ENCODE measurements at places on chromosomes 1 and 21.
A peak's percentile ranks its signal among the peaks of the same experiment; 100 is the strongest.

GRCh38 chr1:239761509-239761908, 330.2 kb upstream of the FMN2 start:
- DNase-seq, result no peak

DNA sequence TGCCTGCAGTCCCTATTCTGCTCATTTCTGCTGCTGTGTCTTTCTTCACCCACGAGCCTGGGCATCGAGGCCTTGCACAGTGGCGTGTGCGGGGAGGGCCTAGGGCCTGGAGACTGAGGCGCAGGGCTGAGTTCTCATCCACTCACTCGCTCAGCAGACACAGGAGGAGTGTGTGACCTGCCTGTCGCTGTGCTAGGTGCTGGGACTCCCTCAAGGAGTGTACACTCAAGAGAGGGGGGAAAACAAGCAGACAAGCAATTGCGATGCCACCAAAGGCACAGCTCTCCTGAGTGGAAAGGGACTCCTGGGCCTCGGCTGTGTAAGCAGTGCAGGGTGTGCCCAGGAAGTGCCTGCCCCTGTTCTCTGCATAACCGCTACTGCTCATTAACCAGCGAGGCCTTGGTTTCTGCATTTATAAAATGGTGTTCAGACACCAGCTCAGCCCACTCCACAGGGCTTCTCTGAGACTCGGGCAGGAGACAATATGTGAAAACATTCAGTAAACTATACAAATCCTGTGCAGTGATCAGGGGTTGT, 4.2 kb downstream of the RD3 start:
- no peak for DNase-seq

- DNase-seq, result no peak
Observed at GRCh38 chr1:55632058-55632457, 416.9 kb upstream of the USP24 start.

GRCh38 chr1:149906570-149907075, 7.3 kb downstream of the BOLA1 start:
- no peak for DNase-seq

DNA sequence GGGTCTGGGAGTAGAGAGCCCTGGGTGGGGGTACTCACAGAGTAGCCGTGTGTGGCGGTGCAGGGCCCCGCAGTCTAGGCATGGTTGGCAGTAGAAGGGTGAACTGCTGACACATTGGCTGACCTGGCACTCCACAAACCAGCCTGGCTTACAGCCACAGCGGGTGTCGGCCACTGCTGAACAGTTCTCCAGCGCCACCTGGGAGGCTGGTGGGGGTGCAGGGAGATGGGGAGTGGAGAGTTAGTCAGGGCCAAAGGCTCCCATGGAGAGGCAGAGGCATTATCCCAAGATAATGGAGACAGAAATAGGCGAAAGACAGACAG, 1.5 kb downstream of the TNFRSF25 start:
- peak; percentile 90 for DNase-seq

- DNase-seq, result no peak
Observed at GRCh38 chr1:210260096-210260495, 27.5 kb downstream of the SERTAD4 start.

DNA sequence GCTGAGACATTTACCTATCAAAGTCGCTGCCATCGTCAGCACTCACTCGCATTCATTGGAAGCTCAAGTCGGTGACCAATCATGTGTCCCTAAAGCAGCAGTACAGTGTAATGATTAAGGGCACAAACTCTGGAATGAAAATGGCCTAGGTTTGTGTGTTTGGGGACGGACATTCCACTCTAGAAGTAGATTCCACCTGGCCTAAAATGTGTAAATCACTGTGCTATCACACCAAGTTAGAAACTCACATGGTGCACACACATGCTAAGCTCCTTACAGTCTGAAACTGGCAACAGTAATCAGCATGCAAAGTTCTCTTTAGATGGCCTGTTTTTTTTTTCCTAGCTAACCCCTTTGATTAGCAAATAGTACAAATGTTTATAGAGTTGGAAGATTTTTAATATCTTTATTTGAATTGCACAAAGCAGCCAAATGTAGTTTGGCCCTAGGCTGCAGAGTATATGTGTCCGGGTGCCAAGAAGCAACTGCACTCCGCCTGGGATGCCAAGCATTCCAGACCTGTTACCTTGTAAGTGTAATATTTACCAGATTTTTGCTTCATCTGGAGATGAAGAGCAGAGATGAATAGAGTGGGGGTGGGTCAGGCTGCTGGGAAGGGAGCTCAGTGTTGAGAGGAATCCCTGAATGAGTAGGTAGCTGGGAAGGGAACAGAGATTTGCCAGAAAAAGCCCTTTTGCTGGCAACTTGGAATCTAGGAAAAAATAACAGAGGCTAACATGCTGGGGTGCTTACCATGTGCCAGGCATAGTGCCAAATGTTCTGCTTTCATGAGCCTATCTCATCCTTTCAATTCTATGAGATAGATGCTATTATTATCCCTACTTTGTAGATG, 35.2 kb downstream of the TGFB2 start:
- no peak for DNase-seq

- DNase-seq, result peak; percentile 35
Observed at GRCh38 chr1:163444665-163445064, 122.9 kb downstream of the NUF2 start.

- DNase-seq, result no peak
Observed at GRCh38 chr1:69406244-69406643, 161.5 kb upstream of the LRRC7 start.

- no peak for DNase-seq
Observed at GRCh38 chr1:29548091-29548490, 311.8 kb downstream of the PTPRU start.

GRCh38 chr1:231550448-231550781, 21.9 kb downstream of the TSNAX start:
- peak; percentile 7 for DNase-seq

DNA sequence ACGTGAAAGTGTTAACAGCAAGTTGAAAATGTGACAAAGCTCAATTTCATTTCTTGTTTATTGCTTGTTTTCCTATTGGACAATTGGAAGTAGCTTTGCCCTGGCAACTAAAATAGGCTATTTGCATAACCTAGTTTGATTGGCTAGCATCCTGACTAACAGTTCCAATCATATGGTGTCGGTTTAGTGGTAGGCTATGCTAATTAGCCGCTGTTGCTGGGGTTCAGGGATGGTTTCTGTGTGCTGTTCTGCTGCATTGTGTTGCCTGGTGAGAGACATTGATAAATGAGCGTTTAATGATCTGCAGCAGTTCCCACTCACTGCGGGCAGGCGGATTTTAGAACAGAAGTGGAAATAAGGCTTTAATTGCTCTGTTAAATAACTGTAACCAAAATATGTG, 68.5 kb downstream of the DYRK1A start:
- DNase-seq, result peak; percentile 97

DNA sequence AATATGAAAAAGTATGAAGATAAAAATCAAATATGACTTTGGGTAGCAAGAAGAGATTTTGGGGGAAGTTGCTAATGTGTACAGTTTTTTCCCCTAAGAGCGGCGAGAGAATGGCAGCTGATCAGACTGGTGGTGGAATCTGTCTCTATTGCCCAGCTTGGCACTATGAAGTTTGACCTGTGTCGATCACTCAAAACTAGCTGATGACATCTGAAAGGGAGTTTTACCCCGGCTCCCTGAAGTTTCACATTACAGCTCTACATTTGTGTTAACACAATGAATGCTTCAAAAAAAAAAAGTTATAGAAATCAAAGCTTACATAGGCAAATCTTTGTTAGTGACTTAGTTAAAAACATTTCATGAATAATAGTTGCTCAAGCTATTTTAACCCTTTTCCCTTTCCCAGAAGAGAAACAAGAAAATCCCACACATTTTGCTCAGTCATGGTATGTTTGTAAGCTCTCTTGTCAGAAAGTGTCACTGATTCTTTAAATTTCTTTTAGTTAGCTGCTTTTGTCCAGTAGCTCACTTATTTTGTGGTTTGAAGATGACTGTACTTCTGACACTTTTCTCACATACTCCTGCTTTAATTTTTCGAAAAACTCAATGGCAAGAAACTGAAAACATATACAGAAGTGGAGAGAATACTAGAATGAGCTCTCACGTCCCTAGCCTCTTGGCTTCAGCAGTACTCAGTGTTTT, 41.3 kb downstream of the DYRK1A start:
- DNase-seq, result no peak

- DNase-seq, result no peak
Observed at GRCh38 chr1:236947794-236948193, 56.4 kb downstream of the MT1HL1 start.

- DNase-seq, result peak; percentile 43
Observed at GRCh38 chr1:61640531-61641530, 84.1 kb downstream of the TM2D1 start.
